ENCODE measurements at places on chromosomes 13 and 19.

GRCh38 chr13:35643625-35644024 is 167.1 kb upstream of the MAB21L1 start:
- DNase-seq, result no peak

DNA sequence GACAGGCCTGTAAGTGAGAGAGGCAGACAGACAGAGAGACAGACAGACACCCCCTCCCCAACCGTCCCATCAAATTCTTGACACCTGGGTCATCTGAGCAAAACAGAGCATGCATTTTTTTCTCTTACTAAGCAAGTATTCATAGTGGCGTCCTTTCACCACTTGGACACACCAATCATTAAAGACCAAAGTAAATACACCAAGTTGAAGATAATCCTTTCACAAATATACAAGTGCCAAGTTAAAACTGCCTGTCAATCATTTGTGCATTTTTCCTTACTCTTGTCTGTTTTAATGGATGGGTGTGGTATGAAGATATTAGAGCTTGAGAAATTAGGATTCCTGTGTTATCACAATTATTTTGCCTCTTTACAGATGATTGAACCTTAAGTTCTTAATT is 337.3 kb downstream of the ATP8A2 start:
- no peak for DNase-seq

DNA sequence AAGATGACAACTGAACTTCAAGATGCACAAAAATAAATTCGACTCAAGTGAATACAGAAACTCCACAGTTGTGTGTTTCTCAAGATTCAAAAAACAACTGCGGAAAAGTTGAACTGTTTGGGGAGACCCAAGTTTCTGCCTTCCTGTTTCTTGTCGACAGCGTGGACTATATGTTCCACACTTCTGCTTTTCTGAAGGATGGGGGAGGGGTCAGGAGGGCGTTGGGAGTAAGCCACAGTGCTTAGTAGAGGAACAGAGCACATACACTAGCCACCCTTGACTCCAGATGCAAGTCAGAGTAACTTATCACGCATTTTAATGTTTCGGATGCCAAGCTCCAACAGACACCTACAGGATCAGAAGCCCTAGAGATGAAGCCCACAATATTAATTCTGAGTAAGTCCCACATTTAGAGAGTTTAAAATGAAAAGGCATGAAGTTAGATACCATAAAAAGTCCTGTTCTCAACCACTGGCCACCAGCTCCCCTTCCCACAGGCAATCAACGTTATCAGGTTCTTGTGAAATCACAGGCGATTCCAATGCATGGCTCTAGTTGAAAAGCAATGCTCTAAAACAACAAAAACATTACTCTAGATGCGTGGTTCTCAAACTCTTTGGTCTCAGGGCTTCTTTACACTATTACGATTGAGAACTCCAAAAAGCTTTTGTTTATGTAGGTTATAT is 4.2 kb downstream of the TUBGCP3 start:
- peak; percentile 25 for DNase-seq

- no peak for DNase-seq
These were observed 198.5 kb downstream of the KATNAL1 start for GRCh38 chr13:30108913-30109237.

GRCh38 chr13:38618336-38618735 is 68.5 kb upstream of the FREM2 start:
- DNase-seq, result no peak

GRCh38 chr13:31749929-31750328 is 10.6 kb downstream of the RXFP2 start:
- DNase-seq, result no peak

DNA sequence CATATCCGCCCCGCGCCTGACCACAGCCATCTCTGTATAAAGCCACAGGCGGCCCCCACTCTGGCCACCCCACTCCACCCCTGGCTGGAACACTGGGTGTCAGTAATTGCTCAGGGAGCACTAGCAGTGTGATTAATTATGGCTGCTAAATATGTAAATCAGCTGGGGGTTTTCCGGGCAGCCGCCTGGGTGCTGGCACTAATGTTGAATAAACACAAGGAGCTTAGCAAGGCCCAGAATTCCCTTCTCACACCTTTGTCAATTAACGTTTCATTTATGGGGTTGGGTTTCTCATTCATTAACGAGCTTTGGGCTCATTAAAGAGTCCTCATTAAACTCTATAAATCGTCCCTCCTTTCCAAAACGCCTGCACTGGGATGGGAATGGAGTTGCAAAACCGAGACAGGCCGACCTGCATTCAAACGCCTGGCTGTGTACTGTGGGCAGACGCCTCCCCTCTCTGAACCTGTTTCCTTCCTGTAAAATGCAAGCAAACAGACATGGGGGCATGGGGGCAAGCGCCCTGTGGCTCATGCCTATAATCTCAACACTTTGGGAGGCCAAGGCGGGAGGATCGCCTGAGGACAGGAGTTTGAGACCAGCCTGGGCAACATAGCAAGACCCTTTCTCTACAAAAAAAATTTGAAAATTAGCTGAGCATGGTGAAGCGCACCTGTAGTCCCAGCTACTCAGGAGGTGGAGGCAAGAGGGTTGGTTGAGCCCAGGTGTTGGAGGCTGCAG is 17.7 kb upstream of the OLFM2 start:
- no peak for DNase-seq

GRCh38 chr13:98487016-98487415 is 89.9 kb downstream of the STK24 start:
- DNase-seq, result no peak

DNA sequence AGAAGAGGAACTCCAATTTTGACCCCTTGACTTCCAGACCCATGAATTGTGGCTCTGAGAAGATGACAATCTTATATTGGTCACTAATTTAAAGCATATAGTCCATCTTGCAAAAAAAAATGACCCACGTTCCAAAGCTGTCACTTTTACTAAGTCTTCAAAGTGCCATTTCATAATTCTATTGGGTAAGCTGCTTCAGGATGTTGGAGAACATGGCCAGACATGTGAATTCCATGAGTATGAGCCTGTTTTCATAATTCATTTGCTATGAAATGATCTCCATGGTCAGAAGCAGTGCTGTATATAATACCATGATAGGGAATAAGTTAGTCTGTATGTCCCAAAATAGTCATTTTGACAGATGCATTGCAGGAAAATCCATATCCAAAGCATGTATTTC is 1787.3 kb downstream of the SLITRK5 start:
- no peak for DNase-seq
